ENCODE measurements at places on chromosomes 5 and 9.

- no peak for DNase-seq
Measured at GRCh38 chr9:124411514-124412227, 3.6 kb downstream of the PSMB7 start.

- no peak for DNase-seq
Measured at GRCh38 chr5:86971034-86971571, 296.6 kb upstream of the RASA1 start.

GRCh38 chr9:111400564-111400898 is 70.5 kb upstream of the OR2K2 start:
- no peak for DNase-seq

DNA sequence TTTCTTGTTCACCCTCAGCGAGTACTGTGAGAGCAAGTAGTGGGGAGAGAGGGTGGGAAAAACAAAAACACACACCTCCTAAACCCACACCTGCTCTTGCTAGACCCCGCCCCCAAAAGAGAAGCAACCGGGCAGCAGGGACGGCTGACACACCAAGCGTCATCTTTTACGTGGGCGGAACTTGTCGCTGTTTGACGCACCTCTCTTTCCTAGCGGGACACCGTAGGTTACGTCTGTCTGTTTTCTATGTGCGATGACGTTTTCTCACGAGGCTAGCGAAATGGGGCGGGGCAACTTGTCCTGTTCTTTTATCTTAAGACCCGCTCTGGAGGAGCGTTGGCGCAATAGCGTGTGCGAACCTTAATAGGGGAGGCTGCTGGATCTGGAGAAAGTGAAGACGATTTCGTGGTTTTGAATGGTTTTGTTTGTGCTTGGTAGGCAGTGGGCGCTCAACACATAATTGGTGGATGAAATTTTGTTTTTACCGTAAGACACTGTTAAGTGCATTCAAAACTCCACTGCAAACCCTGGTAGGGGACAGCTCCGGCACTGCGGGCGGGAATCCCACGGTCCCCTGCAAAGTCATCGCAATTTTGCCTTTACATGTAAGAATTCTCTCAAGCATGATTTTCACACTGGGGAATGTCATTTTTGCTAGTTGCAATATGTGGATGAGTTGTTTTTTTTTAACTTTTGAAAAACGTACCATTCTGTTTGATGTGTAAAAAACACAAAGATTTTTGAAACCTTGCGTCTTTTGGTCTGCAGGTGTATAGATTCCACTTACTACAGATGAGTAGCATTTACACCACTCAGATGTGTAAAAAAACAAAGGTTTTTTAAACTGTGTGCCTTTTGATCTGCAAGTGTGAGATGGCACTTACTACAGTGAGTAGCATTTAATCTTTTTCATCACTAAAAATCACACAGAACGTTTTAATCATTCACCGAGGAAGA is 631 bp upstream of the C9orf72 start:
- peak; percentile 87 for DNase-seq

GRCh38 chr5:57007344-57007743 is 55.4 kb upstream of the MIER3 start:
- DNase-seq = no peak

DNA sequence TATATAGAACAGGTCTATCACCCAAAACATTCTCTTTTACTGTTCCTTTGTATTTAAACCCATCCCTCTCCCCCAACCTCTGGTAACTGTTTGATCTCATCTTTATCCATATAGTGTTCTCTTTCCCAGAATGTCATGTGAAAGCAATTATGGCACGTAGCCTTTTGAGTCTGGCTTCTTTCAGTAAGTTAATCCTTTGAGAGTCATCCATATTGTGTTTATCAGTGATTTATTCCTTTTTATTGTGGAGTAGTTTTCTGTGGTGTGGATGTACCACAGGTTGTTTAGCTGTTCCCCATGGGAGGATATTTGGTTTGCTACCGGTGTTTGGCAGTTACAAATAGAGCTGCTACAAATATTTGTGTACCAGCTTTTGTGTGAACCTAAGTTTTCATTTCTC is 38.0 kb downstream of the HMGXB3 start:
- no peak for DNase-seq

- no peak for DNase-seq
Measured at GRCh38 chr9:91746904-91747303, 203.1 kb downstream of the ROR2 start.

- DNase-seq = peak; percentile 6
Measured at GRCh38 chr9:764105-764524, 77.4 kb upstream of the DMRT1 start.

All from NCI-H1417 treated with DMSO at 0.1 percent for 48 hours (cell line).